ENCODE measurements at places on chromosomes 7 and 10.
A peak's percentile ranks its signal among the peaks of the same experiment; 100 is the strongest.

DNA sequence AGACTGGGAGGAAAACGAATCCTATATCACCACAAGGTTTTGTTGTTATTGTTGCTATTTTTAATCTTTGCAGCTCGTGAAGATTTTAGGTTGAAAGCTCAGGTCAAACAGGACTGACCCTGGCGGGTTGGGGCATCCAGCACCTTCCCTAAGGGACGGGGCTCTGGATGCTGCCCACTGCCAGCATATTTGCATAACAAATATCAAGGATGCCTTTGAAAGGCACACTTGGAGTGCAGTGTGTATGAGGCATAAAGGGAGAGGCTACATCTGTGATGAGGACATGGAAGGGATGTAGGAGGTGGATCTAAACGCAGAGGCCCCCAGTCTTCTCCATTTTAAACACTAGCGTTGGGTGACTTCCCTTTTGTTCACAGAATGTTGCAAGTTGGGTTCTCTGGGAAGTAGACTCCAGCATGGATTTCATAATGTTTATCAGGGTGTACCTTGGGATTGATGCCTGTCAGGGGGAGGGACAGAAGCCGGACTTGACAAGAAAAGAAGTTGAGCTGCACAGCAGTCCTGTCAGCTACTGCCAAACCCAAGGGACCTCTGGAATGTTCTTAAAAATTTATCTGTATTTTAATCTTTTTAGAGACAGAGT is 181.1 kb upstream of the IMMP2L start:
- no peak for DNase-seq

- DNase-seq = no peak
These were observed 91.2 kb downstream of the KAT6B start for GRCh38 chr10:74917481-74918077.

- peak; percentile 88 for DNase-seq
These were observed at the start of gene GPR158 for GRCh38 chr10:25174461-25175230. Gene GPR158, plus strand, starts transcription at chr10:25175001. Its CDS starts 420 bp downstream, at chr10:25175421.

GRCh38 chr7:105462765-105463420 is 59.2 kb downstream of the PUS7 start:
- no peak for DNase-seq

DNA sequence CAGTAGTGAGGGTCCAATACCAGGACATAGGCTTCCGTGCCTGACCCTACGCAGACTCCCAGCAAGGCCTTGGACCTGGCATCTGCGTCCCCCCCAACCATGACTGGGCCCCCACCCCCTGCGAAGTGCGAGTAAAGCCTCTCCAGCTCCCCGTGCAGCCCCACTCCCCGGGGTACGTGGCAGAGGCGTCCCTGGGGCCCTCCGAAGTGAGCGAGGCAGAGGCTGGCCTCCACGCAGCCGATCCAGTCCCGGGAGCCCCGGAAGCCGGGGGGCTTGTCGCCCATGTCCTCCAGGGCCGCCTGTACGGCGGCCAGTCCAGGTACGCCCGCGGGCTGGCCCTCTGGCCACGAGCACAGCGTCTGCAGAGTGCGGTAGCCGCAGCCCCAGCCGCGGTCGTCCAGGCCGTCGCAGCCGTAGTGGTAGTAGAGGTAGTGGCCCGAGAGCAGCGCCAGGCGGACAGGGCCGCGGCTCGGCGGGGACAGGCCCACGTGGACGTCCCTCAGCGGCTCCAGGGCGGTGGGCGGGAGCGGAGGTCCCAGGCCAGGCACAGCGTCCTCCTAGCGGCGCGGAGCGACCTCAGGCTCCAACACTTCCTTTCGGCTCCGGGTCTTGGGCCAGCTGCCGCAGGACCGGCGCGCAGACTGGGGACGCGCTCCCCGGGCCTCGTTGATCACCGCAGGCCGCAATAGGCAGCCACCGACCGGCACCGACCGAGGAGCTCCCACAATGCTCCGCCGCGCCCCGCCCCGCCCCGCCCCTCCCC is at the start of gene UFSP1:
Gene UFSP1, minus strand, starts transcription at position 728 of the 763 bp plus-strand sequence. Its CDS starts 444 bp downstream, at position 284.
- DNase-seq = no peak

DNA sequence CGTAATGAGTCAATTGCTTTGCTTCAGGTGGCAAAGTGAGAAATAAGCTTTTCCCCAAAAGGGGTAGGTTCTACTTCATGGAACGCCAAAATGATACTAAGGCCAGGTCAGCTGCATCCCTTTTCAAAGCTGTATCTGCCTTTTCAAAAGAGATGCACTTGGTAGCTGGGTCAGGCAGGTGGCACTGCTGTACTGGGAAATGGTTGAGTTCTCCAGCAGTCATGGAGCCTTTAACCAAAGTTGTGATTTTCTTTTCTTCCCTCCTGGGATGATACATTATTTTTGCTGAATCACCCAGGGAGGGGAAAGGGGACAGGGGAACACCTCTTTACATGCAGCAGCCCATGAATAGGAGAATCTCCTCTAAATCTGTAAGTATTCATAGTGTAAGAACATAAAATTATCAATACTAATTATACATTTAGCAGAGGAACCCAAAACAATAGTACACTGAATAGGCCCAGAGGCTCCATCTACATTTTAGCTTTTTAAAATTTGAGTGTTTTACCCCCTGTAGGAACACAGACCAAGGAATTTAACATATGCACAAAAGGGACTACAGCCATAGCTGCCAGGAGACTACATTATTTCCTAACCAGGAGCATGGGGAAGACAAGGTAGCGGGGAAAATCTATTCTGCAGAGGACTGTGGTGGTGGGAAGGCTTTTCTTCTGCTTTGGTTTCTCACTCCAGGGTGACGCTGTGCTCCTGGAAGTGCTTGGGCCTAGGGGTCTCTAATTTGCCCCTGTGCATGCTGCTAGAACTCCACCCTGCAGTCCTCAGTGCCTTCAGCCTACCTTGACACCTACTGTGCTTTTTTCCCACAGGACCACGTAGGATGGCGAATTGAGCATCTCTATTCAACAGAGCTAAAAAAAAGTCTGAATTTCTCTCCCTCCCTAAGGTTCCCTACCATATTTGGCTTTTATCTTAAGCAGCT is 6.4 kb upstream of the GPR22 start:
- DNase-seq = peak; percentile 71

DNA sequence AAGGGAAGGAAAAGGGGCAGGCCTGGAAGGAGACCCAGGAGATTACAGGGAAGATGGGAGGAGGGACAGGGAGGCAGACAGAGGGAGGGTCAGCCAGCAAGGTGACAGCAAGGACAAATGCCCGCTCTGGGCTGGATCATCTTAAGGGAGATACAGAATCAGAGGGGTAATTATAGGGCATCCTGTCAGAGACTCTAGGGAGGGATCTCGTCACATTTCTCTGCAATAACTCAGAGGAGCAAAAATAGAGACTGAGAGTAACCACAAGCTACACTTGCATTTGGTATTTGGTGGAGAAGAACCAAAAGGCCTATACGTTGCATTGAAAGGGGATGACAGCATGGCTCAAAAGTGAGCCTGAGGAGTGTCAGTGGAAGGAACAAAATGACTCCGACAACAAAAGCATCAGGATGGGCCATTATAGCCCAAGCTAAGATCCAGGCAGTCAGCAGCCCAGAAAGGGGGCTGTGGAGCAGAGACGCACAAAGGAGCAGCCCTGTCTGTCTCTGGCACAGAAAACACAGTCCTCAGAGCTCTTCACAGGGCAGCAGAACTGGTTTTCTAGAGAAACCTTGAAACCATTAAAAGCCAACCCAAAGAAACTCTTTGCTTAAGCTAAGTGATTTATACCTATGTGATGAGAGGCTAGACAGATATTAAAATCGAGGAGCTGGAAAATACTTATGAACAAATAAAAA is 430.2 kb upstream of the VSTM2A start:
- no peak for DNase-seq

DNA sequence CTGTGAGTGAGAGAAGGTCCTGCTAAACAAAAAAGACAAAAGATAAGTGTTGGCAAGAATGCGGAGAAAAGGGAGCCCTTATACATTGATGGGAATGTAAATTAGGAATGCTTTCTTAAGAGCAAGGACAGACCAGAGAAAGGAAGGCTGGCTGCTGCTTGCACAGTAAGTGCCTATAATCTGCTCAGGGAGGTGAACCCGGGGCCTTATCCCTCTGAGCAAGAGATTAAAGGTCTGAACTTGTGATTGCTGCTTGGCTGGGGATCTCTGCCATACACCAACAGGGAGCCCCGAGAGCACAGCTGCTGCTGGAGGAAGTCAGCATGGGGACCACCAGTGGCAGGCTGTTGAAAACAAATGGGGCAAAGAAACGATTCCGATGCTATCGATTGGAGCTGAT is 32.0 kb upstream of the CRTAC1 start:
- peak; percentile 51 for DNase-seq

GRCh38 chr7:30146127-30146612 is 11.4 kb downstream of the MTURN start:
- no peak for DNase-seq

GRCh38 chr7:158834878-158835784 is 5.8 kb upstream of the ESYT2 start:
- DNase-seq = no peak

- DNase-seq = peak; percentile 62
These were observed 24.8 kb downstream of the INPP5F start for GRCh38 chr10:119750391-119751230.

DNA sequence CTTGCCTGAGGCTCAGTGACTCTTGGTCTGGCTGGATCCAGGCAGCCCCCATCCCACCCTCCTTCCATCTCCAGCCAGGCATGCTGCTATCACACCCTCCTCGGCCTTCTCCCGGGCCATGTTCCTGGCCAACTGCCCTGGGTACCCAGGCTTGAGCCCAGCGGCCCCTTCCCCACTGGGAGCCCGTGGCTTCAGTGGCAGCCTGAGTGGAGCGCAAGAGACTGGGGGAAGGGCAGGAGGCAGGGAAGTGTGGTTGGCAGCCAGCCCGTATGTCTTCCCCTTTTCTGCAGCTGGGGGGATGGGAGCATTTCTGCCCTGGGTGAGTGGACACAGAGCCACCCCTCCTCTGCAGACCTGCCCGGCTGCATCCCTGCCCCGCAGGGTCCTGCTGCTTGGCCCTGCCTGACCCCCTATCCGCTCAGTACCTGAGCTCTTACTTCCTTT is 148.5 kb downstream of the ARHGAP22 start:
- DNase-seq = no peak

- DNase-seq = peak; percentile 33
These were observed 2.0 kb downstream of the IFRD1 start for GRCh38 chr7:112452102-112452888.

DNA sequence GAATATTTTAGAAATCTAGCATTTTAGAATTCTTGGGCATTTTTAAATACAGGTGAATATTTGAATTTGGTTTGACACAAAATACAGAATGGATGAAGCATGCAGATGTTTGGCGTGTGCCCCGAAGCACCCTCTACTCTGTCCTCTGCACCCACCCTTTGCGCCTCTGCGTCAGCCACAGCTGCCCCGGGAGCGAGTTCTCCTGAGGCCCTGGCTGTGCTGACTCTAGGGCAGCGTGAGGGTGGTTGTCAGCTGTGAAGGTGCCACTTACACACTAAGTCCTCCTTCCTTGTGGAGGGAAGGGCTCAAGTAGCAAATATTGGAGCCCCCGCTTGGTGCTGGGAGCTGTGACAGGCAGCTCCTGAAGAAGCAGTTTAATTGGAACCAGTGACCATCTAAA is 48.4 kb downstream of the DAGLB start:
- DNase-seq = no peak

DNA sequence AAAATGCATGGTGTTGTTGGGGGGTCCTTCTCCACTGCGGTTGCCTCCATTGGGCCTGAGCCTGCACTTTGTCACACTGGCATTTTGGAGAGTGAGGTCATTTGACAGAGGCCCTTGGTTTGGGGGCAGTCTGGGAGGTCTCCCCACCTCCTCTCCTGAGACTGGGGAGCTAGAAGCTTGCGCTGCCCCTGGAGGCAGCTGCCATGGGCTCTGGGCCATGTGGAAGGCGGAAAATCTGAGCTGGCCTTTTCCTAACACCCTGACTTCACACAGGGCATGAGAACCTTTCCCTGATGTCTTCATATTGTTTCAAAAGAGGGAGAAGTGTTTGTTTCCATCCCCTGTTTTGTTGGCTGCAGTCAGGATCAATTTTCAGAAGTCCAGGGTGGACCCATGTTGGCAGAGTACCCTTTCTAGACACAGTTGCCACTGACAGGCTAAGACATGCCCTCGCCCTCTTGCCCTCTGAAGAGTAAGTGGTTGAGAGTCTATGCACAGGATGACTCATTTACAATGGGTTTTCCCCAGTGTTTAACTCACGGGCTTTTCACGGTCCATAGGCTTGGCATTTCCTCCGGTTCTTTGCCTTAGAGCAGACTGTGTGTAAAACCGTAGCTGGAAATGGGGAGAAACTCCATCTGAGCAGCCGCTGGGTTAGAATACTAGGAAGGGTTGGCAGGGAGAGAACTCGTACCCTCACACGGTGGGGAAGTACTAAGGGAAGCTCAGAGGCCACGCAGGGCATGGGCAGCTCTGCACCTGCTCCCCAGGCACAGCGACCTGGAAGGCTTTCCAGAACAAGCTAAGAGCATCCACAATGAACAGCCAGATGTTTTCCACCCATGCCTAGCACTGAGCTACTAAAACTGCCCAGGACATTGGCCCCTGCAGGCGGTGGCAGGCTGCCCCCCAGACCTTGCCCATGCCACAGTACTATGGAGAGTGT is 655.0 kb downstream of the SDK1 start:
- no peak for DNase-seq

DNA sequence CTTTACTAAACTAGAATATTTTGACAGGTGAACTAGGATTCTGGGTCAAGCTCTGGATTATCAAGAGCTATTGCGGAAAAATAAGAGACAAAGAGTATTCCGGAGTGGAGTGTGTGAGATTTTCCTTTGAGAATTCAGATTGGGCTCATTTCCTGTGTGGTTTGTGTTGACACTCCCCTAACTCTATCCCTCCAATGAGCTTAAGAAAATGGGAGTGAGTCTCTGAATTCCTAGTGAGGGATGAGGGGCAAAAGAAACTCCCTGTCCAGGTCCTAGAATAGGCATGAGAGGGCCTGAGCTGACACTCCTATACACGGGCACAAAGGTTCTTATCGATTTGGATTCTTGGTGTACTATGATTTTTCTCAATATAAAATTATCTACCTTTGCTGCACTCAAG is 10.2 kb downstream of the KLF14 start:
- DNase-seq = no peak

- no peak for DNase-seq
These were observed 300.9 kb upstream of the C7orf33 start for GRCh38 chr7:148289630-148290029.

- no peak for DNase-seq
These were observed 46.7 kb downstream of the PLXDC2 start for GRCh38 chr10:19862811-19863515.

- DNase-seq = peak; percentile 47
These were observed 29.9 kb upstream of the HNRNPH3 start for GRCh38 chr10:68301790-68302502.

- DNase-seq = no peak
These were observed 310.9 kb downstream of the CCDC3 start for GRCh38 chr10:12690525-12691126.

GRCh38 chr7:149036676-149037075 is 8.4 kb upstream of the PDIA4 start:
- no peak for DNase-seq

DNA sequence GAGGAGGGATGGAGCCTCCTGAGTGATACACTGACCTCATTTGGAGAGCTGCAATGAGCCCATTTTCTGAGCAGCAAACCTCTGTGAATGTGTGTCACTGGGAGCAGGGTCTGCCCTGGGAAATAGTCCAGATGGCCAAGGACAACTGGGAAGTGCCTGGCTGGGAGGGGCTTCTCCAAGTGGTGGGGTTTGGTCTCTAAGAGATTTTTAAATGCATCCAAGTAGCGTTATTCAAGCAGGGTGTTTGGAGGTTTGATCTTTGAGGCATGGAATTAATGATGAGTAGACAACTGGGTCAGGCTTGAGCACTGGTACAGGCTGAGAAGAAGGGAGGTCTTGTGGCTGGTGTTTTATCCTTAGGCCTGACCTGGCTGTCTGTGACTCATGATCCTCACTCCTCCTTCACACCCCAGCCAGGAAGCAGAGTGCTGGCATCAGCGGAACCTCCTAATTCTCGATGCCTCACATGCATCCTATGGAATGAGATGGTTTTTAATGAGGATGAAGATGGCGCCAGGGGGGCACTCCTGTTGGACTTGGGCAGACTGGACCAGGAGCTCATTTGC is 3.3 kb downstream of the GOLGA7B start:
- no peak for DNase-seq
